T-cell (primary cell): ENCODE measurements at places on chromosomes 12 and 14. TPM values are rescaled to one million over a fixed set of nuclear protein-coding genes. Genes with fewer than 3 reads are reported as not detected.

DNA sequence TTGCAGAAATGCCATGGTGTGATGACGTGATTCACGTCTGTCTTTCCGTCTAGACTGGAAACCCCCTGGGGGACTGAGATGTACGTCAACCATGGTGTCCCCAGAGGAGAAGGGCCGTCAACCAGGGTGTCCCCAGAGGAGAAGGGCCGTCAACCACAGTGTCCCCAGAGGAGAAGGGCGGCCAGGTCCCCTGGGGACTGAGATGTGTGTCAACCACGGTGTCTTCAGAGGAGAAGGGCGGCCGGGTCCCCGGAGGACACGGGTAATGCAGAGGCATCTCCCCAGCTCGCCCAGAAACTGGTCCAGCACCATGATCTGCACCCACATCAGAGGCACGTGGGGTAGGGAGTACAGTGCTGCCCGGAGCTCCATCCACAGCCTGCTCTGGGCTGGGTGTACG, 30.6 kb upstream of the GALNT9 start:
- no peak overlapping the region for H3K27ac ChIP-seq
- no peaks in the 10 kb centered on the region for H3K4me1 ChIP-seq
- no peak for DNase-seq
- no peak overlapping the region for H3K4me3 ChIP-seq
- H3K27me3 ChIP-seq, result peaks cover 20% of the 10 kb centered on the region

Gene GPR68
- 10.0 TPM for total RNA-seq

- no peaks in the 10 kb centered on the region for H3K36me3 ChIP-seq
- no peak overlapping the region for H3K4me3 ChIP-seq
- no peak overlapping the region for H3K27ac ChIP-seq
- no peaks in the 10 kb centered on the region for H3K4me1 ChIP-seq
These were observed 244.7 kb downstream of the KCNH5 start for GRCh38 chr14:62800577-62800976.

DNA sequence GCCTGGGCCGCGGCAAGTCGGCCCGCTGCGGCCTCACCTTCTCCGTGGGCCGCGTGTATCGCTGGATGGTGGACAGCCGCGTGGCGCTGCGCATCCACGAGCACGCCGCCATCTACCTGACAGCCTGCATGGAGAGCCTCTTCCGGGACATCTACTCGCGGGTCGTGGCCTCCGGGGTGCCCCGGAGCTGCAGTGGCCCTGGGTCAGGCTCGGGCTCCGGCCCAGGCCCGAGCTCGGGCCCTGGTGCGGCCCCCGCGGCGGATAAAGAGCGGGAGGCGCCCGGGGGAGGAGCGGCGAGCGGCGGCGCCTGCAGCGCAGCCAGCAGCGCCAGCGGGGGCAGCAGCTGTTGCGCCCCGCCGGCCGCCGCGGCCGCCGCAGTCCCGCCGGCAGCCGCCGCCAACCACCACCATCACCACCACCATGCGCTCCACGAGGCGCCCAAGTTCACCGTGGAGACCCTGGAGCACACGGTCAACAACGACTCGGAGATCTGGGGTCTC, 226.2 kb upstream of the CRY1 start:
- H3K4me1 ChIP-seq, result peaks cover 48% of the 10 kb centered on the region
- peak overlapping the region; percentile 83 for H3K4me3 ChIP-seq
- H3K27ac ChIP-seq, result peak overlapping the region; percentile 48
- H3K36me3 ChIP-seq, result no peaks in the 10 kb centered on the region

- DNase-seq, result no peak
- H3K36me3 ChIP-seq, result no peaks in the 10 kb centered on the region
- no peaks in the 10 kb centered on the region for H3K27me3 ChIP-seq
- no peak overlapping the region for H3K27ac ChIP-seq
- no peaks in the 10 kb centered on the region for H3K4me1 ChIP-seq
These were observed 49.8 kb downstream of the CPM start for GRCh38 chr12:68883151-68883550.

GRCh38 chr14:100049220-100049619, 16.0 kb upstream of the EVL start:
- no peak for DNase-seq
- H3K27ac ChIP-seq, result no peak overlapping the region
- H3K27me3 ChIP-seq, result no peaks in the 10 kb centered on the region
- no peak overlapping the region for H3K4me3 ChIP-seq

- no peak overlapping the region for H3K4me3 ChIP-seq
- no peak for DNase-seq
- H3K36me3 ChIP-seq, result peaks cover 11% of the 10 kb centered on the region
- H3K27ac ChIP-seq, result no peak overlapping the region
- no peaks in the 10 kb centered on the region for H3K4me1 ChIP-seq
These were observed 17.0 kb downstream of the NPC2 start for GRCh38 chr14:74476107-74476506.

- DNase-seq, result no peak
- H3K4me3 ChIP-seq, result no peak overlapping the region
- no peaks in the 10 kb centered on the region for H3K27me3 ChIP-seq
These were observed 153.7 kb downstream of the CEP128 start for GRCh38 chr14:80787876-80788275.

DNA sequence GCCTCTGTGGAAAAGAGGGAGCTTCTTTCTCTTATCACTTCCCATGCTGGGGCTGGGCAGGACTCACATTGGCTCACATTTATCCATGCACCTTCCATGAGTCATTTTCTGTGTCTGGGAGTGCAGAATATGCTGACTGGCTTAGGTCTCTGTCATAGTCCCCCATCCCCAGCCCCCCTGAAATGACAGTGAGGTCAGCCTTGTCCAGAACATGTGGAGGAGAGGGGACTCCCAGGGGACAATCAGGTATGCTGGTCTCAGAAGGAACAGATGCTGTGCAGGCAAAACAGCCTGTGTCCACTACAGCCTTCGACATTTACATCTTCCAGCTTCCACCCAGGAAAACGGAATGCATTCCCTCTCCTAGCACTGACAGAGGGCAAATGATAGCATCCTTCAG, 35.0 kb downstream of the ADGRD1 start:
- DNase-seq, result no peak
- peaks cover 2% of the 10 kb centered on the region for H3K27me3 ChIP-seq
- H3K4me1 ChIP-seq, result no peaks in the 10 kb centered on the region
- no peak overlapping the region for H3K4me3 ChIP-seq
- H3K27ac ChIP-seq, result no peak overlapping the region
- no peaks in the 10 kb centered on the region for H3K36me3 ChIP-seq

Gene BMP4
- 1.1 TPM for total RNA-seq

GRCh38 chr12:78457938-78458337, 406.6 kb upstream of the SYT1 start:
- no peaks in the 10 kb centered on the region for H3K27me3 ChIP-seq
- no peak overlapping the region for H3K4me3 ChIP-seq
- no peaks in the 10 kb centered on the region for H3K36me3 ChIP-seq
- no peaks in the 10 kb centered on the region for H3K4me1 ChIP-seq
- no peak for DNase-seq

- H3K27ac ChIP-seq, result no peak overlapping the region
- no peak for DNase-seq
- H3K4me3 ChIP-seq, result no peak overlapping the region
- H3K36me3 ChIP-seq, result no peaks in the 10 kb centered on the region
- H3K4me1 ChIP-seq, result no peaks in the 10 kb centered on the region
- peaks cover 5% of the 10 kb centered on the region for H3K27me3 ChIP-seq
These were observed 56.9 kb downstream of the TESC start for GRCh38 chr12:117042171-117042842.

GRCh38 chr12:83700838-83701237, 1014.1 kb downstream of the TMTC2 start:
- H3K4me3 ChIP-seq, result no peak overlapping the region
- no peaks in the 10 kb centered on the region for H3K4me1 ChIP-seq
- DNase-seq, result no peak
- H3K27me3 ChIP-seq, result no peaks in the 10 kb centered on the region

DNA sequence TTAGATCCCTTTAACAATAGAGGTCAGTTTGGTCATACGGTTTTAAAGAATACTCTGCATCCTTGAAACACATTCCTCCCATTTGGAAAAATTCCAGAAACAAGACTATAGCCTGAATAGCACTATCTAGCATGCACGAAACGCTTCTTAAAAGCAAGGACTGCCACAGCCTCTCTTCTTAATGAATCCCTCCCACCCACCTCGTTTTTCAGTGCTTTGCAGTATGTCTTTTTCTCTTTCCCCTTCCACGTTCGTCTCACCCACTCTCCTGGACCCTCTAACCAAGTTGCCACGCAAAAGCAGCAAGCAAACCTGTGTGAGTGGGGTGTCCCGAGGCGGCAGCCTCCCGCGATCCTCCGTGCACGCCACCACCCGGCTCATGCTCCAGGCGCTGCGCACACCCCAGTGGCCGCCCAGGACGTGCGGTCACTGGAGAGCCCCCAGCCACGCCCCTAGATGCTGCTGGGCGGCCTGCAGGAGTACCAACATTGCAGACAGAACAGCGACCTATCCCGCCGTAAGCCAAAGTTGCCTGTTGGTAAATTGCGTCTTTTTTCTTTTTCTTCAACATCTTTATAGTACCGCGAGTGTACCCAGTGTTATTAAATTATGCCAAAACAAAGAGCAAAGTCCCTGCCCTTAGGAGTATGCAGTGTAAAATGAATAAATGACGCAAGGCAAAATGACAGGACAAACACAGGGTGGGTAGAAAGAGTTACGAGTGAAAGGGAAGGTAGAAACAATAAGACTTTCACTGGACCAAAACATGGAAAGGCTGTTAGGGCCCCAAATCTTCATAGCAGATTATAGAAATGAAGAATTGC, at the start of gene SLC38A4:
TSS of gene SLC38A4 (minus strand) at position 407 of the 824 bp plus-strand sequence. CDS start 32,926 bp downstream, outside the sequence.
- no peak within 1 kb of the TSS for H3K27ac ChIP-seq
- peaks cover 2% of the 10 kb centered on the region for H3K4me1 ChIP-seq
- no peaks in the 10 kb centered on the region for H3K36me3 ChIP-seq
- peaks cover 14% of the 10 kb centered on the region for H3K27me3 ChIP-seq
- no peak within 1 kb of the TSS for H3K4me3 ChIP-seq
- no peak for DNase-seq

GRCh38 chr12:69324797-69325466, 23.2 kb upstream of the LYZ start:
- no peak for DNase-seq
- no peaks in the 10 kb centered on the region for H3K36me3 ChIP-seq
- H3K27me3 ChIP-seq, result no peaks in the 10 kb centered on the region
- peaks cover 9% of the 10 kb centered on the region for H3K4me1 ChIP-seq
- H3K4me3 ChIP-seq, result no peak overlapping the region
- H3K27ac ChIP-seq, result no peak overlapping the region

- no peaks in the 10 kb centered on the region for H3K36me3 ChIP-seq
- H3K4me1 ChIP-seq, result no peaks in the 10 kb centered on the region
- peaks cover 3% of the 10 kb centered on the region for H3K27me3 ChIP-seq
- H3K4me3 ChIP-seq, result no peak overlapping the region
These were observed 55.9 kb downstream of the MOK start for GRCh38 chr14:102249041-102249440.

Gene SOAT2
- 0.89 TPM for total RNA-seq

DNA sequence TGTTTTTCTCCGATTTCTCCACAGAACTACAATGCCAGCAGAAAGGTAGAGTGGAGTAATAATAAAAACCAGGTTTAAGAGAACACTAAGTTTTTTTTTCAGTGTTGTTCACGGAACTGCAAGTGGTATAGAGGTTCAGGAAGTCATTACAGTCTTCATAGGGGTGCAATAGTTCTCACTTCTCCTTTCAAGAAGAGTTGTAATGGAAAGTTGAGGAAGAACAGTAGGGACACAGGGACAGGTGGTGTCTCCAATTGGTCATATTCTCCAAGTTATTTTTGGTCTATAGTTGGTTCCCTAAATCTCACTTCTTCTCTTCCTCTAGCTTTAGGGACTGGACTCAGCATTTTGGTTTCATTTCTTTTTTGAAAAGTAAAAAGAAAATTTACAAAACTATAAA, 894.0 kb downstream of the NRXN3 start:
- H3K4me3 ChIP-seq, result no peak overlapping the region
- H3K36me3 ChIP-seq, result no peaks in the 10 kb centered on the region
- no peaks in the 10 kb centered on the region for H3K27me3 ChIP-seq
- H3K4me1 ChIP-seq, result no peaks in the 10 kb centered on the region

- no peak for DNase-seq
- H3K36me3 ChIP-seq, result no peaks in the 10 kb centered on the region
- peaks cover 2% of the 10 kb centered on the region for H3K4me1 ChIP-seq
- H3K27ac ChIP-seq, result no peak overlapping the region
These were observed 145.6 kb downstream of the SCARB1 start for GRCh38 chr12:124718036-124718435.

Gene KCNH3
- total RNA-seq, result 3.5 TPM

Gene OR4E1
- not detected for total RNA-seq

Gene ADAMTS20
- not detected for total RNA-seq

Gene KRT74
- 0.51 TPM for total RNA-seq

Gene TBC1D30
- 0.41 TPM for total RNA-seq

DNA sequence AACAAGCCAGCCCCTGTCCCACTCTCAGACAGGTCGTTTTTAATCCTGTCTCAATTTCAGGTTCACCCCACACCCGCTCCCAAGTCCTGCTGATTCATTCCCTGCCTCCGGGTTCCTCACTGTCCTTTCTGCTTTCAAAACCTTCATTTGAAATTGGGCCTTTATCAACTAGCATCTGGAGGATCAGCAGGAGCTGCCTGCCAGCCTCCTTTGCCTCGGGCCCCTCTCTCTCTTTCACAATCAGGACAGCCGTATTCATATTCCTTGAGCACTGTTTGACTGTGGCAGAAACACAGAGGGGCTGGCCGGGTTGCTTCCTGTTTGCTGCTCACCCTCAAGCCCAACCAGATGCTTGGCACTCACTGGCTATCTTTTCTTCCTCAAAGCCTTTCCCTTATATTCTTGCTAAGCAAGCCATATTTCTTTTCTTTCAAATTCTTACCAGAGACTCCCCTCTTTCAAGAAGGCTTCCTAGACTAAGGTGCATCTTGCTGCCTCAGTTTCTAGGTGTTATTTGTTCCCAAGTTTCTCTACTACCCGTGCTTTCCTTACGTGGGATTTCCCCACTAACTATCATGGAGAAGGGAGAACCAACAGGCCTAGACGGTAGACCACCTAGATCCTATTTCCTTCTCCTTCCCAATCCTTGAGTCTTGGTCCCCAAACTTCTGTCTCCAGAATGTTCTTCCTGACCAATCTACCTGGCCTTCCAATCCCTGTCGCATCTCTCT, 3.0 kb downstream of the GALNT6 start:
- no peak for DNase-seq
- peaks cover 1% of the 10 kb centered on the region for H3K36me3 ChIP-seq
- H3K4me1 ChIP-seq, result peaks cover 50% of the 10 kb centered on the region
- H3K27ac ChIP-seq, result no peak overlapping the region

DNA sequence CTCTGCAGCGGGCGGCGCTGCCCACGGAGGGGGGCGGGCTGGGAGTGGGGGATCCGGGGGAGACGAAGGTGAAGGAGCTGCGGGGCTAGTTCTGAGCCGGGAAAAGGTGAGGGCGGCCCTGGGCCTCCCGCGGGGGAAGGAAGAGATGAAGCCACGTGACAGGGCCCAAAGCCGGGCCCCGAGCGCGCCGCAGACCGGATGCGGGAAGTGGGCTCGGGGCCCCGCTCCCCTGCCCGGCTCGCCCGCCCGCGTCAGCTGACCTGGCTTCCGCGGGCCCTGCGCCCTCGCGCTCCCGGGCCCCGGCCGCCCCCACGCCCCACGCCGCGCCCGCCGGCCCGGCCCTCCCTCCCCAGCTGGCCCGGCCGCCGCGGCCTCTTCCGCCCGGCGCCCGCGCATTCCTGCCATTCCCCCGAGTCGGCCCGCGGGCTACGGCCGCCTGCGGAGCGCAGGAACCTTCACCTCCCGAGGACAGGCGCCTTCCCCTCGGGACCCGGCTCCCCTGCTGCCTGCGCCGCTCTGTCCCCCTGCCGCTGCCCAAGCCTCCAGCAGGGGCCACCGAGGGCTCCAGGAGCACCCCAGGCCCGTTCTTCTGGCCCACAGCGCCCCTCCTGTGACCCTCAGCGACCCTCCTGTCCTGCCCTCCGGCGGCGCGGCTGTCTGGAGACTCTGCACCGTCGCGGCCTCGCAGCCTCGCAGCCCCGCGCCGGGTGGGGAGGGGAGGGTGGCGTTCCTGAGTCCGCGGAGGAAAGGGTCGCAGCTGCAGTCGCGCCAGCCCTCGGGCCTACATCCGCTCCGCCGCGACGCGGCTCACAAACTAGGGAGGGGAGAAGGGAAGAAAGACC, 20.4 kb downstream of the NINJ2 start:
- DNase-seq, result peak; percentile 69
- peak overlapping the region; percentile 93 for H3K27ac ChIP-seq
- H3K4me1 ChIP-seq, result peaks cover 26% of the 10 kb centered on the region
- H3K4me3 ChIP-seq, result peak overlapping the region; percentile 53
